ENCODE measurements at places on chromosomes 6 and 20.

- no peak for DNase-seq
Observed at GRCh38 chr6:35088281-35089215, 52.6 kb downstream of the TCP11 start.

DNA sequence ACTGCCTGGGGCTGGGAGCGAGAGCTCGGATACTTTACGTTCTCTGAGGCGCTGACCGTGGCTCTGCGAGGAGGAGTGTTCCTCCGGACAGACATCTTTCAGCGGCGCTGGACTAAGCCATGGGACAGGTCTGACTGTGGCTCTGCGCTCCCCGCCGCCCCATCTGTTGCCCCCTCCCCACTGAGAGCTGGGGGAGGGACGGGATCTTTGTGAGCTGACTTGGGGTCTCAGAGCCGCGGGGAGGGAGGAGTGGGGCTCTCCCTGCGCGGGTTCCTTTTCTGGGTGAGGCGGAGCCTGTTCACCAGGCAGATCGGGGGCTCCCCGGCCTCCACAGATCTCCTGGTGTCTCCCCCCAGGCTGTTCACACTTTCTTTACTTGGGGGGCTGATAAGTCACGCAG is 11.3 kb upstream of the GATA5 start:
- DNase-seq: no peak

- DNase-seq: no peak
Observed at GRCh38 chr6:115882174-115882573, 178.5 kb downstream of the FRK start.

DNA sequence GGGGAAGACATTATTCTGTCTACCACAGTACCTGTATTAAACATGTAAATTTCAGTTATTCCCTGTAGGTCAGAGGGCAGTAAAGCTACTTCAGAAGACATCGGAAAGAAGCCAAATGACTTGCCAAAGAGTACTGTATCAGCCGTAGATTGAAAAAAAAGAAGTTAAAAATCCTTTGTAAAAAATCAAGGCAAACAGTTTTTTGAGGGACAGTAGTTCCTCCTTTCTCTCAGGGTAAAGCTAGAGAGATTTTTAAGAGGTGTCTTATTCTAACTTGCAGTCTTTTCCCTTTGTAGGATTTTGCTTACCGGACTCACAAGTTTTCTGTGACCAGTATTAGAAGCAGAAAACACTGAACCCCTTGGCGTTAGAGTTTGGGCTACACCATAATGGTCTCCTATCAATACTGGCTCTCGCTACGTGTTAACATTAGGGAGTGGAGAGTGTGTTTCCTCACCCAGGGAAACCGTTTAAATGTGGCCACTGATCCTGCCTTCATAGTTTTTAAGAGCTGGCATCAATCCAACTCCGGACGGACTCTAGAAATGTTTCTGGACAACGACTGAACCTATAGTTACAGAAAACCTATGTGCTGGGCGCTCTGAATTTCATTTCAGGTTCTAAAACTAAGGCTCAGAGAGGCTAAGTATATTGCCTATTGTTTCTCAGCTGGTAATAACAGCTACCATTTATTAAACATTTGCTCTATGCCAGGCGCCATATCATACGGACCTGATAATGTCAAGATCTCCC is 1.3 kb upstream of the ASXL1 start:
- DNase-seq: peak; percentile 42

DNA sequence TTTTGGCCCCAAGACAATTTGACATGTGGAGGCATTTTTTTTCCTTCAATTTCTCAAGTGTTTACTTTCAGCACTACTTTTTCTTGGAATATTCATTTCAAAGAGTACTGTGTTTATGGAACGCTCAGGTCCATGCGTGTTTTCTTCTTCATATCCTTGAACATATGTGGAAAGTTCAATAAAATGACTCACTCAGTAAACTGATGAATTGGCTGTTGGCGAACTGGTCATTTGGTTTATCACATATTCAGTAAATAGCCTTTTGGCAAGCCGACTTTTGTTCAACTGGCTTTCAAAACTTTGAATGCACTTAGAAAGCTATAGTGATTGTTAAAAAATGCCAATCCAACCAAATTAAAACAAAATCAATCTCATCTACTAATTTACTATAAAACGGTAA is 964.6 kb upstream of the SLC35B3 start:
- DNase-seq: no peak

DNA sequence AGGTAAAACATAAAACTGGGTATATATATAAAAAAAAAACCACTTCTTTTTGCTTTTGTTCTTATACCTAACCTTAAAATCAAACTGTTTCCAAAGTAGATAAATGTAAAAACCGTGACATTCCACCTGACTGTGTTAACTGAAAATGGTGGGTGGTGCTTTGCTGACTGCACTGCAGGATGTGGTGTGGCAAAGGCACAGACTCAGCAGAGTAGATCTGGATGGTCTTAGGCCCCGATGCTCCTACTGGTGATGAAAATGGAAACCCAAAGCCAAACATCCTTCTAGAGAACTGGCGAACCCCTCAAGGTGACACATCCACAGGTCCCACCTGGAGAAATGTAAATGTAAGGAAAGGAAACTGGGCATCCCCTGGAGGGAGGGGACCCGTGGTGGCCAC is 8.9 kb downstream of the TGIF2 start:
- no peak for DNase-seq

DNA sequence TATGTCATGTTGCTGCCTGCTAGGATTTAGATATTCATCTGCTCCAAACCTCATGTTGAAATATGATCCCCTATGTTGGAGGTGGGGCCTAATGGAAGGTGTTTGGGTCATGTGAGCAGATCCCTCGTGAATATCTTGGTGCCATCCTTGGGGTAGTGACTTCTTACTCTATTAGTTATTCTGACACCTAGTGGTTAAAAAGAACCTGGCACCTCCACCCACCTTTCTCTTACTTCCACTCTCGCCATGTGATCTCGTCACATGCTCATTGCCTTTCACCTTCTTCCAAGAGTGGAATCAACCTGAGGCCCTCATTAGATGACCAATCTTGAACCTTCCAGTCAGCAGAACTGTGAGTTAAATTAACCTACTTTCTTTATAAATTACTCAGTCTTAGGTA is 549.4 kb upstream of the SYNCRIP start:
- peak; percentile 0 for DNase-seq

DNA sequence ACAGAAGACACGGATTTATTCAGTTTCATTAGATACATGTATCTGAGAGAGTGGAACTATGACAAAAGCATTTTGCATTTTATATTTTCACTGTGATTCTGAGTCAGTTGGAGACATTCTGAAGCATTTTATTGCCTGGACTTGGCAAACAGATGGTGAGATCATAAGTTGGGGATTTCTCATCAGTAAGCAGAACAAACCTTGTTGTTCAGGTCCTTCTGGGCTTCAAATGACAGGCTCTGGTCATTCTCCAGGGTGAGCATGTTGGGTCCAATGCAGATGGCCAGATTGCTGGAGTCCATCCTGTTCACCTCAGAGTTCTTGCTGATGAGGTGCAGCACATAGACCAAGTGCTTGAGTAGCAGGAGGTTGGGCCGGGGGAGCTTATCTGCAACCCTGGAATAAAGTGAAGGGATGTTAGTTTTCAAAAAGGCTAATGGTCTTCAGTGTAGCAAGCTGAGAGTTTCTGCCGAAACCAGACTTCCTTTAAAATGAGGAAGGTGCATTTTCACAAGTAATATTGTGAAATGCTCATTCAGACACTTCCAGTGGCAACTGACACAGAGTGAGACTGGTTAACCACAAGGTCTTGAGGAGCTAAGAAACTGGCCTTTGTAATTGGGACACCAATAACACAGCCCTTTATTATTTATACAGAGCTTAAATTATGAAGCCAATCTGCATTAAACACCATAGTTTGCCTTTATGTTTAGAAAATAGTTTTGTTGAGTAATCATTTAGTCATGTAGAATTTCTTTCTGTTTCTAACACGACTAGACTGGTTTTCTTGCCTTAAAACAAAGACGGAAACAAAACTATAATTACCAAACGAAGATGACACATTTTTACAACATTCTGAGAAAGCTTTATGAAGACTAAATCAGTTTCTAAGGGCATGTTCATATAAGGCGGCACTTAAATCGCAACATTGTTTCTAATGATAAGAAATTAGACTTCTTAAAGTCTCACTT is 5.6 kb downstream of the TAGAP start:
- peak; percentile 95 for DNase-seq

DNA sequence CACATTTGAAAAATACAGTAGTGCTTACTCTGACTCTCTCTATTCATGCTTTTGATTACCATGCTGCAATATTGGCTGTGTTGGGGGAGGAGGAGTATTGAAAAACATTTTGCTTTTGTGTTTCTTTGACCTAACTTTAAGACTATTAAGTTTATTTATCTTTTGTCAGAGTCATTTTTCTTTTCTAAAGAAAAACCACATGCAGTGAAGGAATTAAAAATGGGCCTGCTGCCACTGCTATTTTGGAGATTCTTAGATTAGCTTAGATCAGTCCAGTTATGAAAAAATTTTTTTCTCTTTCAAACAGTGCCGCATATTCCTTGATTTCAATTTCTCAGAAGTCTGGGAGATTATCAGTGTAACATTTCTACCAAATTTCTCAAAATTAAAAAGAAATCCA is 36.1 kb downstream of the BCKDHB start:
- no peak for DNase-seq

DNA sequence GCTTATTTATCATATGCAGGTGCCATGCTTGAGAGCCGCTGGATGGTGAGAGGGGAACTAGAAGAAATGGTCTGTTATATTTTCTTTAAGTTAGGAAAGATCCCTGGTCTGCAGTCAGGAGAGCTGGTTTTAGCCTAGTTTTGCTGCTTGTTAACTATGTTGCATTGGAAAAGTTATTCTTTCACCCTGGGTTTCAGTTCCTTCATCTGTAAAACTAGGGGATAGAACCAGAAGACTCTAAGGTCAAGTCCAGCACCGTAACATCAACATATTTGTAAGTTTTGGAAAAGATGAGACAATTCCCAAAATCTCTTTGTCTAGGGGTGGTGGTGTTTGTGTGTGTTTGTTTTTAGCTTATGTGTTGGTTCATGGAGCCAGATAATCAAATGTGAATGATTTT is 304.0 kb downstream of the QKI start:
- no peak for DNase-seq

- no peak for DNase-seq
Observed at GRCh38 chr6:12748411-12748810, 31.8 kb downstream of the PHACTR1 start.

- no peak for DNase-seq
Observed at GRCh38 chr20:23128461-23129125, 42.5 kb upstream of the CD93 start.

GRCh38 chr6:156778454-156779205 is 1.5 kb downstream of the ARID1B start:
- peak; percentile 52 for DNase-seq

DNA sequence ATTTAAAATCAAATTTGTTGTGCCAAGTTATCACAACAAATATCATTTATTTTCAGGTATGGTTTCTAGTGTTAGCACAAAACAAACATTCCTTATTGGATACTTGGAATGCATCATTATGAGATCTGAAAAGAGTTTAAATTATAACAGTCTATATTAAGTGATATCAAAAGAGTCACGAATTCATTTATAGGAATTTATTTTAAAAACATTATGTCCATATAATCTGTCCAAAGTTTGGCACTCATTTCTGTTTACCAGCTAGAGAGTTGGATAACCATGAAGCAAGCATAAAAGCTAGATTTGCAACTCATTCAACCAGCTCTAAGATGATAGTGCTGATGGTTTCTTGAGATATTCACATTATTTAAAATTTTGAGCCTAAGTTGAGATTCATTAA is 453.2 kb downstream of the DOK5 start:
- no peak for DNase-seq

GRCh38 chr20:63855363-63856097 is 5.8 kb upstream of the ABHD16B start:
- no peak for DNase-seq

GRCh38 chr20:50281831-50282591 is 91.4 kb downstream of the CEBPB start:
- DNase-seq: no peak
